ENCODE measurements at places on chromosomes 12 and 14.

DNA sequence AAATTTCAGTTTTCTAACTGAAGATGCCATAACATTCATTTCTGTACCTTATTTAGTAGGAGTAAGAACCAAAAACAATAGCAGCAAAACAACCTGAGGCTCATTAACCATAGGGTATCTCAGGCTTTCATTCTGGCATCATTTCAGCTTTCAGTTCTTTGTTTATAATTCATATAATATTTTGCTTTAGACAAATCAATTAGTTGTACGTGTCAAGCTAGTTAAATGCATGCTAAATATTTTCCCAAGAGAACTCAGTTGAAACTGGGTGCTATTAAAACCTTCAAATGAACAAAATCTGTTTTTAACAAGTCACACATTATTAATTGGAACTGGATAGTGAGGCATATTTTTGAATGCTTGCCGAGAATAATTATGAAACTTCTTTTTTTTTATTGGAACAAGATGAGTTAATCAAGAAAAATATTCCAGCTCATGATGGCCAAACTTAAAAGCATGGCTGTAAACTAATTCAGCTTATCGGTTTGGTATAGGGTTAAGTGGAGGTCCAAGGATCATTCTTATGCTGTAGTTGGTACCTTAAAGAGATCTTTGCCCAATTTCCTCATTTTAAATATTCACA is 442.7 kb downstream of the BTG1 start:
- DNase-seq = no peak

- no peak for DNase-seq
These were observed 531 bp upstream of the EML1 start for GRCh38 chr14:99792551-99793212.

GRCh38 chr12:63045020-63045860 is 105.8 kb downstream of the AVPR1A start:
- DNase-seq = no peak

GRCh38 chr12:51920046-51920445 is 12.7 kb downstream of the ACVRL1 start:
- no peak for DNase-seq

- DNase-seq = no peak
These were observed 505.4 kb downstream of the LRFN5 start for GRCh38 chr14:42112108-42112507.

- no peak for DNase-seq
These were observed 25.8 kb downstream of the STYX start for GRCh38 chr14:52755607-52756316.

- no peak for DNase-seq
These were observed 6.1 kb downstream of the IFFO1 start for GRCh38 chr12:6549684-6550151.

- no peak for DNase-seq
These were observed 93.7 kb downstream of the TESC start for GRCh38 chr12:117005417-117006046.

- DNase-seq = no peak
These were observed 57.8 kb downstream of the GTF2A1 start for GRCh38 chr14:81162941-81163340.

GRCh38 chr12:67048371-67048770 is 220.8 kb upstream of the CAND1 start:
- DNase-seq = no peak

- no peak for DNase-seq
These were observed 1.4 kb upstream of the PHC1 start for GRCh38 chr12:8912914-8913313.

- no peak for DNase-seq
These were observed 5.4 kb downstream of the SERPINA5 start for GRCh38 chr14:94586635-94587034.

DNA sequence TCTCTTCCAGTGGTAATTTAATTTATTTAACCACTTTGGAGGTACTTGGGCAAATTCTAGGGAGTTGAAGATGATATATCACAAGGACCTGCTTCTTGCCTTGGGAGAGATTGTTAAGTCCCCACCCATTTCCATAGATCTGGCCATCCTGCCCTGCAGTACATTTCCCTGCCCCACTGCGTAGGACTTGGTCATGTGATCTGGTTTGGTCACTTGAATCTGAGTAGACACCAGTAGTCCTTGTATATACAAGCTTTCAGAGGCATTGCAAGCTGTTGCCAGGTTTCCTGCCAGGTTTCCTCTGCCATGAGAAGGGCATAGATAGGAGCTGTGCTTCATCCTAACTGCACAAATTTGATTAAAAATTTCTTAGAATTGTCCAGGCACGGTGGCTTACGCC is 200.0 kb downstream of the ADAMTS20 start:
- DNase-seq = no peak

DNA sequence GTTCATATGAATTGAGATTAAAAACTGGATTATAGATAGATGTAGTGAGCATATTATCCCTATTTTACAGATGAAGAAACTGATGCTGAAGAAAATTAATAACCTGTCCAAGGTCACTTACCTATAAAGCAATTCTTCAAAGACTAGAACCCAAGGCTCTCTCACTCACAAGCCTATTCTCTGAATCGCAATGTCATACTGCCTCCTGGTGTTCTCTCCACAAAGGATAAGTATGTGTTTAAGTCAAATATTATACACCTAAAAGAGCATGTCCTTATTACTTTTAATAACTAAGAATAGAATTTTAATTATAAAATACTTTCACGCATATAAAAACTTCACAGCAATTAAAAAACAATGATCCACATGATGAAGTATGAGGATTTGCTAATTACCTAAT is 721.3 kb upstream of the USP15 start:
- no peak for DNase-seq

DNA sequence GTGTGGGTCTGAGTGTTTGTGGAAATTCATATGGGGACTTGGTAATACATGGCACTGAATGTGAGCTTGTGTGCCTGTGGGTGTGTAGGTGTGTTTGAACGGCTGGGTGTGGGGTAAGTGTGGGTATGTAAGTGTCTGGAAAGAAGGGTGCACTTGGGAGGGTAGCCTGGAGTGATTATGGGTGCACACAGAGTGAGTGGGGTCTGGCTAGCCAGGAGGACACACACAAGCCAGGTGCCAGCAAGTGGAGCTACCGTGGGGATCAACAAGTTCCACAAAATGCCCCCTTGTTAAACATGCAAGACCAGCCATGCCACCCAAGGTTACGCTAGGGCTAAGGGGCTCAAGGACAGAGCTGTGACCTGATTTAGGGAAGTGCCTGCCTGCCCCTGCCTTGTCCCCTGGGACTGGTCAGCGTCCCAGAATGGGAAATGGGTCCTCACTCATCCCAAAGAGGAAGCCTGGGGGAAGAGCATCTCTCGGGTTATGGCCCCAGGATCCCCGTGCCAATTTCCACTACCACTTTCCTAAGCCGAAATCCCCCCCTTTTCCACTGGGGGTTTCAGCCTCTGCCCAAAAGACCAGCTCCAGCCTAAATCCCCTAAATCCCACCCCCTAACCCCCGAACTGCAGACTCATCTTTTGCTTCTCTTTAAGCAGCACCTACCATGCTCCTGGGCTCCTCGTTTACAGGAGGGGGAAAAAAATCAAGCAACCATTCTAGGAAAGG is 118.6 kb downstream of the DICER1 start:
- DNase-seq = no peak

- no peak for DNase-seq
These were observed 87.2 kb downstream of the PAPLN start for GRCh38 chr14:73324533-73324932.

DNA sequence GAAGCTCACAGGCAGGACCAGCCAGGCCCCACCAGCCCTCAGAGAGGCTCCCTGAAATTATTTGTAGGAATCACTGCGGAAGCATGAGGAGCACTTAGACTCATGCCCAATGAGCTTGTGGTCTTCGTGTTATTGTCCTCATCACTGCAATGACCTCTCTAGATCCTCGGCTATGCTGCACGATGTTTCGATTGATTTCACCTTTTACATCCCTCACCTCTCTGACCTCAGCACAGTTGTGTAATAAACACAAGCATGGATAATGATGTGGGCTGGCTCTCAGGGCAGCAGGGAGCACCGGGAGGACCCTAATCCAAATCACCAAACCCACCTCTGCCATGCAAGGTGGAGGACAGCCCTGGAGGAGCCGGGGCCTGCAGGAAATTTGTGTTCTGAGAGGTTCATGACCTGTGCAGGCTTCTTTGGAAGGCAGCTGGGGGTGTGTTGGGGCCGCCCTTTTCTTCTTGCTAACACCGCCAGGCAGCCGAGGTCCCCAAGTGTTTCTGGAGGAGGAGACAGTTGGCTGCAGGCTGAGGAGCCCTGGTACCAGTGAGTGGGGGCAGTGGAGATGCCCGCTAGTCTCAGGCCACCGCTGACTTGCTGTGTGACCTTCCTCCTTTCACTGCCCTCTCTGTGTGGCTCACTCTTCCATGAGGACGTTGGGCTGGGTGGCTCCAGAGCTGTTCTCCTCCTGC is 29.5 kb upstream of the EML1 start:
- DNase-seq = no peak

- no peak for DNase-seq
These were observed 78.1 kb upstream of the PTHLH start for GRCh38 chr12:28050606-28051005.

- DNase-seq = no peak
These were observed 1116.5 kb upstream of the TMEM132C start for GRCh38 chr12:127150479-127150878.

DNA sequence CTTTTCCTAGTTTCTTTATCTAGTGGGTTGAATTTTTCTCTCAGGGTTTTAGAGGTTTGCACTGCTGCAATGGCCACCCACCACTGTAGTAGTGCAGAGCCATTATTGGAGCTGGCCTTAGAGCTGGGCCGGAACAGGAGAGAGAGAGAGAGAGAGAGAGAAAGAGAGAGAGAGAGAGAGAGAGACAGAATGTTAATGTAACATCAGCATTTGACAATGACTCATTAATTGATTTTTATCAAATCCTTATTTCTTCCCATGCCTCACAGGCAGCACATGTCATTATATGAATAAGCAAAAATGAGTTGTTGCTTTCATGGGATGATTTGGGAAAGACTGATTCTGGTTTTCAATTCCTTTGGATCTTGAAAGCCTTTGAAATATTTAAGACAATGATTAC is 76.3 kb upstream of the PPP4R3A start:
- DNase-seq = no peak

GRCh38 chr14:43105305-43105704 is 1401.8 kb downstream of the FSCB start:
- no peak for DNase-seq

DNA sequence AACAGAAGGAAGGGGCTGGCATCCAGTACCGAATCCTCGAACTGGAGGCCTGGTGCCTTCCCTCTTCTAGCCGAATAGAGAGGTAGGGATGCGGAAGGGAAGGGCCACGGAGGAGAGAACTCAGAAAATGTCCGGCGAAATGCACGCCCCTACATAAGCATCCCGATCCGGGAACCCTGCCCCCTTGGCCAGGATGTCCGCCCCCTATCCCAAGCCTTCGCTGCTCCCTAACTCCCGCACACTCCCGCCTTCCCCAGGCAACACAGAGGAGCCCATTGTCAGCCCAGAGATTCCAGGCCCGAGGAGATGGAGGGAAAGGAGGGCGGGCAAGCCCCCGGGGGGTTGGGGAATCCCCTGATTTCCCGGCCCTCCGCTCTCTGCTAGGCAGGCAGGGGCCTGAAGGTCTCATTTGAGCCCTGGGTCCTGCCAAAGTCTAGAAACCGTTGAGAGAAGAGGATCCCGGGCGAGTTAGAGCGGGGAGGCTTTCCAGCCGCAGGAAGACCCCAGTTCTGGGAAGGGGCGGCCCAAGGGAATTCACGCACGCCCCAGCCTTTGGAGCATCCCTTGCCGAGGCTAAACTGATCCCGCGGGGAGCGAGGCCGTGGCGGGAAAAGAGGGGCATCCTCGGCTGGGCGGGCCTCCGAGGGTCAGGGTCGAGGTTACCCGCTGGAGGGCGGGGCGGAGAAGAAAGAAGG is 569 bp upstream of the ARHGEF40 start:
- no peak for DNase-seq

GRCh38 chr12:97760601-97761000 is 298.0 kb downstream of the RMST start:
- DNase-seq = no peak

DNA sequence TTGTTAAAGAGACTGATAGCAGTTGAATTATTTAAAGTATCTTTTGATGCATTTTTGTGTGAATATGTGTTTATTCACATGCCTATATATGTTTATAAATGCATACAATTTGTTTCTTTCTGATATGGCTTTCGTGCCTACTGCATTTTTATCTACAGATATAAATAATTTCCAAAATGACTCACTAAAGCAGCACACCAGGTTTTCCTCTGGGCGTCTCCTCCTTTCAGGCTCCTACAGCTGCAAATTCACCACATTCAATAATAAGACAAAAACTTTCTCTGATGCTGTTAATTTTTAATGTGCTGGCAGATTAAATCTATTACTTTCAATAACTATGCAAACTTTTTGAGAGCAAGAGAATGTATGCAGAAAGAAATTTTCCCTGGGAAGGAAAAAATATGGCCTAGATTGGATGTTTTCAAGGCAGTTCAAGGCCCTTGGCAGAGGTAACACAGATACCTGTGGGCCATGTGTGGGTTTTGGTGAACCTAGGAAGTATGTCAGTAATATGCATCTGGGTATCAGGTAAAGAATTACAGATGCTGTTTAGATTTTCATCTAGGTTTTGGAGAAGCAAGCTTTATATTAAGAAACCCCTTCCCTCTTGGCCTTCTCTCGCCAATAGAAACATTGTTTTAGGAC is 381.8 kb downstream of the EGLN3 start:
- no peak for DNase-seq

DNA sequence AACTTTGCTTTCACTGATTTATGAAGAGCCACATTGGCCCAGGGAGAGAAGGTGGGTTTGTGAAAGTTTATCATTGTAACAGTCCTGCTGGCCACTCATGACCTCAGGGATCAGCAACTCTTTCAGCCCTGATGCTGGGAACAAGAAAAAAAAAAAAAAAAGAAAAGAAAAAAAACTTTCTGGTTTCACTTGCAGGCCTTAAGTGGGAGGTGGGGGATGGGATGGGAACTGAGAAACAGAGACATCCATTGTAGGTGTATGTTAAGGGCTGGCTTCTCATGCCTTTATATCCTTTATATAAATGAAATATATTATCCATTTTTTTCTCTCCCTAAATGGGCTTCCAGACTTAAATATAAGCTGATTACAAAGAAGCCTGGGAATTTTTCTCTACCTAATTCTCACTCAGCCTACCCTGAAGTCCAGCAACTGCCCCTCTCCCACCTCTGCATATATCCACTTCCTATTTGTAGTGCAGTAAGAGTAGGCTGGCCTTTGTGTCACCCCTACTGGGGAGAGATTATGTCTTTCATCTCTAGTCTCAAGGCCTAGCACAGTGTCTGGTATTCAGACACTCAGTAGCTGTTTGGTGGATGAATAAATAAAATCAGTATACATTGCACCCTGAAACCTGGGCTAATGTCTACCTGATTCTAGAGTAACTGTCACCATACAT is 187.1 kb downstream of the KICS2 start:
- no peak for DNase-seq

- DNase-seq = no peak
These were observed 33.4 kb downstream of the ACADS start for GRCh38 chr12:120758798-120759590.

DNA sequence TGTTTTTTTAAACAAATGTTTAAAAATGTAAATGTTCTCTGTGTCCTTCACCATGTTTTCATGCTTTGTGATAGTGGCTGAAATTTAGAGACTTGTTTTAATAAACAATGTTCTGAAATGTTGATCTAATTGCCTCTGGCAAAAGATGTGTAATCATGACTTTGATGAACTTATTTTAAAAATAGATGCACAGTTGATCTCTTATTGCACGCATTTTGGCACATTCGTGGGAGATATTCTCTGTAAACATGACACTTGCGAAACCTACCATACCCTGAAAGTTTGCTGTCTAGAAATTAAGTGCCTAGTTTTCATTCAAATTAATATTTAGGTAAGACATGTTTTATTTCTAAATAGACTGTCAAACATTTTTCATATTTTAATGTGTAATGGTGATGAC is 119.7 kb upstream of the DNM1L start:
- no peak for DNase-seq

- no peak for DNase-seq
These were observed 1.9 kb downstream of the ARHGDIB start for GRCh38 chr12:14959463-14959862.
